Kidney (tissue), 22 donors: ENCODE measurements at places on chromosomes 1 and 21.

DNA sequence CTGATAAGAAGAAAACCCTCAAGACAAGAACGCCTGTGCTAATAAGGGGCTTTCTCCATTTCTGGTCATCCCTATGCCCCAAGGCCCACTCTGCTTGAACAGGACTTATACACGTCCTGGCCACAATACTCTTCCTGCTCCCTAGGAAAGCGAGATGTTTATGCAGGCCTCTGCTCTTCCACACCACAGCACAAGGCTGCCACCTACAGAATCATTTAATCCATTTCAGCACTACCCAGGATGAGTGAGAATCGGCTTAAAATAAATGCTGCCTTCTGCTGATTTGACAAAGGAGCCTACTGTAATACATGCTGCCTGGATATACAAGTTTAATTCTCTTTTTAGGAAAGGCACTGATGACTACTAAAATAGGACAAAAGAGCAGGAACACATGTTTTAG is 29.4 kb downstream of the FRRS1 start:
- DNase-seq: no peak

DNA sequence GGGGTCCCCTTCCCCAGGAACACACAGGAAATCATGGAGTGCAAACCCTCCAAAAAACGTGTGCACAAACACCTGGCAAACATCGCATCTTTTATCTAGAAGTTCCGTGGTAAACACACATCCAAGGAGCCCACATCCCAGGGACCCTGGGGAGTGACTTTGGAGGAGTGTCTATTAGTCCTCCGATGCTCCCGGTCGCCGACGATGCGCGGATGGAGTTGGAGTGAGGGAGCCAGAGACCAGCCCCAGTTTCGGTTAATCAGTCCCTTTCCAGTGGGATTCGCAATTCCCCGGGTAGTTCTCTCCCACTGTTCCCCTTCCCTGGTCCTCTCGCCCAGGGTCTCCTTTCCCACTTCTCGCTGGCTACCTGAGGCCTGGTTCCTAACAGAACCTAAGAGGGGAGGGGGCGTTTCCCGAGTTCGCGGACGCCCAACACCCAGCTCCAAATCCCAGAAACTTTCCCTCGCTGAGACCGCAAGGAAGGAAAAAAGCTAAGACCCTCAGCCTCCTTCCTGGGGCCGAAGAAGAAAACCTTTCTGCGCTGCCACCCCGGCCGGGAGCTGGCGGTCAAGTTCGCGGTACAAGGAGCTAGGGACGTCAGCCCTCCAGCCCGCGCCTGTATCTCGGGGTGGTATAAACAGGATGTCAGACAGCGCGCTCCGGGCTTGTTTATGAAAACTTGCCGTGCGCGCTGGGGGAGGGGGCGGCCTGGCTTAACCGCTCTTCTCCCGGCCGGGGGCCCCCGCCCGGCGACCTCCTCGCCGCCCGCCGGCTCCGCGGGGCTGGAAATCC is 787 bp downstream of the JAK1 start:
- peak; percentile 77 for DNase-seq

DNA sequence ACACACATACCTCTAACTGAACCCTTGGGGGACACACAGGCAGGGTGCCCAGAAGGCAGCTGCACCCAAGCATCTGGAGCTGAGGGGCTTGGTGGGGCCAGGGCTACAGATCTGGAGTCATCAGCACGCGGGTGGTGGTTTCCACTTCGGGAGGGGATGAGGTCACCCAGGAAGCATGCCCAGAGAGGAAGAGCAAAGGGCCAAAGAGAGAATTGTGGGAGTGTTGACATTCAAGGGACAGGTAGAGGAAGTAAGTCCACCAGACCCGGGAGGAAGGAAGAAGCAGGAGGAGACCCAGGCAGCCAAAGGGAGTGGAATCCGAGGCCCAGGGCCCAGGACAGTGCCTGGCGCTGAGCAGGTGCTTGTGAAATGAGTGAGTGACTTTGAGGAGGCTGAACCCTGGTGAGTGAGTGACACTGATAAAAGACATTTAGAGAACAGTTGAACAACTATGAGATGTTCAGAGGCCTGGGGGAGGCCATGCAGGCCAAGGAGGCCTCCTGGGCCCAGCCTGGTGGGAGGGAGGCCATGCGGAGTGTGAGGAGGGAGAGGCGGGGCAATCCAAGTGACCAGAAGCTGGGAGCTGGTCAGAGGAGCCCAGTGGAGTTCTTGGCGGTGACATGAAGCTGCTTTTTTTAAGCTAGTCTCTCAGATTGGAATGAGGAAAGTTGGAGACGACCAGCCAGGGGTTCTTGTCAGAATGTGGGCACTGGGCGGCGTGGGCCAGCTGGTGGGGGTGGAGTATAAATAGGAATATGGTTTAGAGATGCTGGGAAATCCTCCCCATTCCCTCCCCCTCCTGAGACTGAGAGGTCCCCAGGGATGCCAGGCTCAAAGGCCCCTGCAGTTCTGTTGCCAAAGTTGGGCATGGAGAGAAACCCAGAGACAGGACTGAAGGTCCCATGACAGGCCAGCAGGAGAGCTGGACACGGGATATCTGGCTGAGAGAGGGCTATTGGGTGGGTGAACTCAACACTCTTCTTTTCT is 7.9 kb downstream of the CDK18 start:
- no peak for DNase-seq

- no peak for DNase-seq
Observed at GRCh38 chr21:45343891-45344290, 56.2 kb upstream of the POFUT2 start.

- DNase-seq: no peak
Observed at GRCh38 chr1:237316352-237316751, 274.4 kb downstream of the RYR2 start.

GRCh38 chr1:119485201-119485600 is 21.8 kb upstream of the HSD3B1 start:
- DNase-seq: no peak

GRCh38 chr1:209491496-209491895 is 92.0 kb upstream of the CAMK1G start:
- no peak for DNase-seq

- no peak for DNase-seq
Observed at GRCh38 chr1:211118407-211119102, 15.4 kb downstream of the KCNH1 start.

DNA sequence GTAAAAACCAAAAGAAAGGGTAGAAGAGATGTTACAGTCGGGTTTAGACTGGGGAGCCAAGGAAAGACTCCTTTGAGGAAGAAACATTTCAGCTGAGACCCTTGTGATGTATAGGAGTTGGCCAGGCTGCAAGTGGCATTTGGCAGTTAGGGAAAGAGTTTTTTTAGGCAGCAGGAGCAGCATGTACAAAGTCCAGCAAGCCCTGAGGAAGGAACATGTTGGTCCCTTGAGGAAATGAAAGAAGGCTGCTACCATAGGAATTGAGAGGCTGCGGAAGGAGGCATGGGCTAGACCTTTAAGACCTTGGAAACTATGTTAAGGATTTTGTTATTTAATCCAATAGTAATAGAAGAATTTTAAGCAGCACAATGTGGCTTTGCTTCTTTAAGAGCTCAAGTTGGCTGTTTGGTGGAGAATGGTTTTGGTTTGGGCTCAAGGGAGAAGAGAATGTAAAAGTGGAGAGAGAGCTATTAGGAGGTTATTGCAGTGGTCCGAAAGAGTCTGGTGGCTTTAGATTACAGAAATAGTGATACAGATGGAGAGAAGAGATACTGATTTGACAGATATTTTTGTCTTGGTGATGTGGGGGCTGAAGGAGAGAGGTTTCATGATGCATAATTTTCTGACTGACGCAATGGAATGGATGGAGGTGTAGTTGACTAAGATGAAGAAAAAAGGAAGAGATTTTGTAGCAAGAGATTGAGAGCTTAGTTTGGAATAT is 26.6 kb downstream of the SMAP2 start:
- no peak for DNase-seq
